Lung (tissue), 17 donors: ENCODE measurements at places on chromosomes 1 and 21.

GRCh38 chr1:38848071-38848470 lies 11.5 kb downstream of the RRAGC start:
- no peak for DNase-seq

- no peak for DNase-seq
Measured at GRCh38 chr1:196105901-196106300, 502.3 kb downstream of the KCNT2 start.

DNA sequence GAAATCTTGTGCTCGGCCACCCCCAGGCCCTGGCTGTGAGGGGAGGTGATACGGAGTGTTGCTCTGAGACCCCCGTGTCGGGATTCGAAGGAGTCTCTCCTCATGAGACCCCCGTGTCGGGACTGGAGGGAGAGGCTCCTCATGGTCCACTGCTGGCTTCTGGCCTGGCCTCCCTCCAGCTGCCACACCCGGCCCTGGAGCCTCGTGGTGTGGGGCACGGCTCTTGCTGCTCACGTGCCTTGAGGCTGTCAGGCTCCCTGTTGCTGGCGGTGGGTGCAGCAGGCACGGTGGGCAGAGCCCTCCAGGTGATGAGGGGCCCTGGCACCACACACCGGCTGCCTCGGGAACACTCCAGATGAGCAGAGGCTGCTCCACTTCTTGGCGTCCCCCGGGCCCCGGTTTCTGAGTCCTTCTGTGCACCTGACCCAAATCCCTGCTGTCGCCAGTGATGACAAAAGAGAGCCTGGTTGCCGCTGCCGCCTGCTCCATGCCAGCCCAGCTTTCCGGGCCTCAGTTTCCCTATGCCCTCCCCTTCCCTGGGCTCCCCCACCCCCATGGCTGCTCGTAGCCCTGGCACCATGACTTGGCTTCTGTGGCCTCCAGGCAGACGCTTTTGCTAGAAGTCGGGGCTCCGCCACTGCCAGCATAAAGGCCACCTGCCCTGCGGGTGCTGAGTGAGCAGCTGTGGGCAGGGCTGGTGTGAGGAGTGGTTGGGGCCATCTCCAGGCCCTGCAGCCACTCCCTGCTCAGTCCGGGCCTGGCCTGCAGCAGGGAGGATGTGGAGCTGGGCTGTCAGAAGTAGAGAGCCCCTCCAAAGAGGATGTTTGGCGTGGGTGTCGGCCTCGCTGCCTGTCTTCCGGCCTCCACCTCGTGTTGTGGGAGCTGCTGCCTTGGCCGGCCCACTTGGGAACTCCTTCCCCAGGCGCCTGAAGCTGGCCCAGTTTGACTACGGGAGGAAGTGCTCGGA lies 11.8 kb downstream of the TMEM240 start:
- DNase-seq = no peak

DNA sequence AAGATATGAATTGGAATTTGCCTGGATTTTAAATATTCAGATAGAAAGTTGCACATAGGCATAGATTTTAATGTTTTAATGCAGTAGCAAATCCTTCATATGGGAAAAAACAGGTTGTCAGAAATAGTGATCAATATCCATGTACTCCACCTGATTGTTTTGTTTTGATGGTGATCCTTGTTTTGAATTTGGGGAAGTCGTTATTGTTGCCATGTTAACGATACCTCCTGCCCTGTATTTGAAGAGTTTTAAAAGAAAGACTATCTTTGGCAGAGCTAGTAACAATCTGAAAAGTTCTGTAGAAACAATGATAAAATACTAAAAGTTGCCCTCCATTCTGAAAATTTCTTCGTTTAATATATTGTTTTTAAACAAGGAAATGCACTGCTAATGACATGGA lies 1.1 kb downstream of the CEP350 start:
- DNase-seq = no peak

DNA sequence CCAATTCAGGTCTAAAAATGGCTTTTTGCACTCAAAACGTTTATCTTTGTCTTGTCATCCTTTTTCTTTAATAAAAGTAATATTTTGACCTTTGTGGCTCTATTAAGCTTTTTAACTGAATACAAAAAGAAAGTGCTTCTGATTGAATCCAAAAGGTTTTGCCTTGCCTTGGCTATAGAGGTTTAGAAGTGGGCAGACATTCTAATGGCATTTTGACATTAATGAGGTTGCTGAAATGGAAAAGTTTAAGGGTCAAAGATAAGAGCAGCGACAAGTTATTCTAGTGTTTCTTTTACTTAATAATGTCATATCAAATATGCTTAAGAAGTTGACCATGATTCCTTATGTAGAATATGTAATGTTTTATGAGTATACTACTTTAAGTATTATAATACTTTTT lies 120.2 kb downstream of the ADGRL2 start:
- peak; percentile 83 for DNase-seq

DNA sequence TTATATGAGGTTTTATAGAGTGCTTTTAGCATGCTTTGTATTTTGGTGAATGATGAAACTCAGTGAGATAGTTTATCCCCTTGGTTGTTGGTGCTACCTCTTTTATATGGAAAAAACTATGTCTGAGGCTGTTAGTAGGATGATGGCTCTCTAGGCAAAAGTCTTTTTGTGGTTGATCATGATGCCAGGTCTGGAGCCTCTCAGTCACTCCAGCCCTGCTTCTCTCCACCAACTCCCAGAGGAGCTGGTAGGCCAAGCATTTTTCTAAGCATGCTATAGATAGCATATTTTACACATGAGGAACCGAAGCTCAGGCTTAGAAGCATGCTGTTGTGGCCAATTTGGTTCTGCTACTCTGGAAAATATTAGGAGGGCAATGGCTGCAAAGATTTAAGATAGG lies 82.2 kb downstream of the FMN2 start:
- DNase-seq = no peak

- peak; percentile 62 for DNase-seq
Measured at GRCh38 chr1:161196521-161197451, 2.1 kb downstream of the ADAMTS4 start.

- DNase-seq = no peak
Measured at GRCh38 chr1:188822248-188822647, 1655.4 kb downstream of the BRINP3 start.

- no peak for DNase-seq
Measured at GRCh38 chr1:25816112-25816718, 3.5 kb upstream of the MTFR1L start.

- DNase-seq = no peak
Measured at GRCh38 chr1:43913051-43913501, 20.5 kb upstream of the ARTN start.

GRCh38 chr1:227607336-227607898 lies 44.1 kb downstream of the ZNF678 start:
- DNase-seq = no peak

- DNase-seq = no peak
Measured at GRCh38 chr1:44688760-44689446, 14.4 kb downstream of the ARMH1 start.

GRCh38 chr1:158434741-158435140 lies 8.7 kb upstream of the OR10K2 start:
- DNase-seq = no peak

GRCh38 chr1:109901524-109902145 lies 9.0 kb upstream of the CSF1 start:
- no peak for DNase-seq

DNA sequence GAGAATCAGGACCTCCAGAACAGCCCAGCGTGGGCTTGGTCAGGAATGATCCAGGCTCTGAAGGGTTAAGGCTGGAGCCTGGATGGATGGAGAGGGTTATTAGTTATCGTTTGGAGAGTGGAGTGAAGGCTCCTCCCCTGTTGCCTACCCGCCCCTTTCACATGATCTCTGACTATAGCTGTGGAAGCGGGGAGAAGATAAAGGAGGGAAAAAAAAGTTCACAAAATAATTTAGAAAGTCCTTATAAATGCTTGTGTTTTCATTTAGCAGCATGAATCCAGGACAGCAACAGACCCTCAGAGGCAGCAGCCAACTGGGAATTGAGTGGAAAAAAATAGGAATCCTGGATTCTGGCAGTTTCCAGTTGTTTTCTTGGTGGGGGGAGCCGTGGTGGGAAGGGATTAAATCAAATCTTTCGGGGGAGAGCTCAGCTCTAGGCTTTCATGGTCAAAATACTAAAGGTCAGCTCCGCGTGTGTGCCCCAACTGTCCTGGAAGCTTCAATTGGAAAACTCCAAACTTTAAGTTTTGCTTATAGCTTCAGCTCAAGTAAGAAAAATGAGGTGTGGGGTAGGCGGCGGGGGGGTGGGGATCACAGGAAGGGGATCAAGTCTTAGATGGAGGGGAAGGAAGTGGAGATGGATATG lies 595 bp upstream of the DDR2 start:
- peak; percentile 88 for DNase-seq

- DNase-seq = no peak
Measured at GRCh38 chr1:243575070-243575469, 275.0 kb downstream of the AKT3 start.

DNA sequence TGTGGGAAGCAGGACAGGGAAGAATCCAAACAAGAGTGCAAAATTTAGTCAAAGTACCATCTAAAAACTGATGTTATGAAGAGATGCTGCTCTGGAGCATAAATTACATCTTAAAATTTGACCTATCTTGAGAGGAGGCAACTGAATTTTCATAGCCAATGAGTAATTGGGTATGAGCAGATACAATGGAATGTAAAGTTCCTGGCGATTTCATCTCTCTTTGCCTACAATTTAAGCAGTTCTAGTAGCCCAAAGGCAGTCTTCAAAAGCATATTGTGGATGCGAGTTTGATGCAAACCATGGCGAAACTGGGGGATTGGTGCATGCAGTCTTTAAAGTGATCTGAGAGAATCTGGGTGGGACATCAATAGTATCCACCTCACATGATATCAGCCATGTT lies 1265.9 kb downstream of the BRINP3 start:
- DNase-seq = no peak

GRCh38 chr1:228935198-228935663 lies 200.0 kb downstream of the RHOU start:
- DNase-seq = no peak

- DNase-seq = no peak
Measured at GRCh38 chr1:8809342-8809736, 8.1 kb downstream of the RERE start.

- no peak for DNase-seq
Measured at GRCh38 chr1:169681140-169681539, 30.3 kb downstream of the SELL start.

DNA sequence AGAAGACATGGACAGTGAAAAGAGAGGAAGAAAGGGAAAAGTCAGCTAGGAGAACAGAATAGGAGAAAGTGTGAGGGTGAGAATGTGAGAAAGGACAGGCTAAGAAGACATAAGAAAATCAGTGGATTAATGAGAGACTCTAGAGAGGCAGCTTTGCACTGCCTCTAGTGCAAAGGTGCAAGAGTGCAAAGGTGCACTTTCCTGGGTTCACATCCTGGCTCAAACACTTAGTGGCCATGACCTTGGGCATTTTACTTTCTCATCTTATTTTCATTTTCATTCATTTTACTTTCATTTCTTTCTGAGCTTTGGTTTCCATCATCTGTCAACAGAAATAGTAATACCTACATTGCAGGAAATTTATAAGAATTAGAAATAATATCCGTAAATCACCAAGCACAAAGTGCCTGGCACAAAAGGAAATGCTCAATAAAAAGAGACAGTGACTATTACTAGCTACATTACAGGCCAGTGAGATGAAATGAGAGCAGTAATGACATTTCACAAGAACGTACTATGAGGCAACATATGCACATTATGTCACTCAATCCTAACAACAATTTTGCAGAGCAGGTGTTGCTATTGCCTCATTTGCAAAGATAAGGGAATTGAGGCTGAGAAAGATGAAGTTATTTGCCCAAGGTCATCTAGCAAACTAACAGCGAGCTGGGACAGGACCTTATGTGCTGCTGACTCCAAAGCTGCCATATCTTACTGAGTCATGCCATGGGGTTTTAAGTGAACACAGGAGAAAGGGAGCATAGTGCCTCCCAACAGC lies 107.0 kb upstream of the TLR5 start:
- DNase-seq = no peak

GRCh38 chr21:41090981-41091380 lies 77.0 kb upstream of the BACE2 start:
- peak; percentile 62 for DNase-seq

DNA sequence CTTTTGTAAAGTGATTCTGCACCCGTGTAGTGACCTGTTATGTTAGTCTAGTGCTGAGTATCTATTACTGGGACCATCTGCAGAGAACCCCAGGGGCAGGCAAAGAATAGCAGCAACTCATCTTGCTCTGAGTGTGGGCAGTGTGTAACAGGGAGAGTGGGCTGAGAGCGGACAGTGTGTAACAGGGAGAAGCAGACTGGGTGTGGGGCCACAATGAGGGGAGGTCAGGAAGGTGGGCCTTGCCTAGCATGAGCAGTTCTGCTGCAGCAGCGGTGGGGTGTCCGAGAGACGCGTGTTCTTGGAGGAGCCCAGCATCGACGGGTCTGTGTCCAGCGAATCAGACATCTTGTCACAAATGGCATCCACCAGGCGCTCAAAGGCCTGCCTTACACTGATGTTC lies 41.2 kb upstream of the NRDC start:
- DNase-seq = no peak

- no peak for DNase-seq
Measured at GRCh38 chr1:10735563-10736305, 60.7 kb downstream of the CASZ1 start.

DNA sequence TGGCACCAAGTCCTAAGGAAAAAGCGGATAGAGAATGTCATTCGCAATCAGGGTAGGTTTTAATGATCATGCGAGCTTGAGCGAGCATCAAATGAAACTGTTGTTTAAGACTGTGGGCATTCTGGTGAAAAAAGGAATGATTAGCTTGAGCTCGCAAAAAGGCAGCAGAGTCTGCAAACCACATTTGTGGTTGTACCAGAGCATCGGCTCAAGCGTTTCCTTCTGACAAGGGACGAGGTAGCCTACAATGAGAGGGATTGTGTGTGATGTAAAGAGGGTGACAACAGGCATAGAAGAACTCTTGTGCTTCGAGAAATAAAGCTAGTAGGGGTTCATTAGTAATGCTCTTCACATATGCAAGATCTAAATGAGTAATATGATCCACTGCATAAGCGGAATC lies 11.1 kb upstream of the CD48 start:
- DNase-seq = no peak

DNA sequence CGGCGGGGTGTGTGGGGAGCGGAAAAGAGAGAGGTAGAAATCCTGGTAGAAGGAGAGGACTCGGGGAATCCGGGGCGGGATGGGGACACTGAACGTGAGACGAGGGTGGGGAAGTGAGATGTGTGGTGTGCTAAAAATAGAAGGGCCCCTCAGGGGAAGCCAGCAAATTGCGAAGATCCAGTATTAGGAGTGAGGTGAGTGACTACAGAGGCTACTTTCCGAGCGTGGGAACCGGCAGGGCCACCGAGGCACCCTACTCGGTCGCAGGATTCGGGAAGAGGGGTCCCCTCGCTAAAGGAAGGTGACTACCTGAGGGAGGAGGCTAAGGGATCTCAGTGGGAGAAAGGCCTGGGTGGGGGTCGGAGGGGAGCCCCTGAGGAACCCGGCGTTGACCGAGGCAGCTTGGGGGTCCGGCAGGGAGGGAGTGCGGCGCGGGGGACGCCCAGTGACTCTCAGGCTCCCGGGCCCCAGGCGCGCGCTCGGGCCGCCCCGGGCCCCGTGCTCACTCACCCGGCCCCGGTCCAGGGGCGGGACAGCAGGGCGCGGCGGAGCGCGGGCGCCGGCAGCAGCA lies 318 bp downstream of the ALDH4A1 start:
- DNase-seq = peak; percentile 31
